ENCODE measurements at places on chromosomes 13 and 19. TPM values are rescaled to one million over a fixed set of nuclear protein-coding genes. Genes with fewer than 3 reads are reported as not detected.

Gene ZNF569
- 5.4 TPM for total RNA-seq

DNA sequence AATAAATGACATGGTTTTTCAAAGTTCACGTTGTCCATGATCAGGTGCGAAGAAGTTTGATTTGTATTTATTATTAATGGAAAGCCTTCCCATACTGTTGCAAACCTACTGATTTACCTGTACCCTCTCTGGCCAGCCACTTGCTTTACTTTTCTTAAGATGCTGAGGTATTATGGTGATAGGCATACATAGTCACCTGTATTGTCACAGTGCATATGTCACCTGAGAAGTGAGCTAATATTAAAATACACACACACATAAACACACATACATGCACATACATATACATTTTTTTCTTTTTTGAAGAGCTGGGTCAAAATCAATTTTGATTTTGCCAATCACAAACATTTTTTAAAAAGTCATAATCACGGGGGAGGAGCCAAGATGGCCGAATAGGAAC, 72.1 kb downstream of the RNASEH2B start:
- DNase-seq, result no peak

- peak; percentile 66 for DNase-seq
Measured at GRCh38 chr19:18432275-18433014, 5.5 kb downstream of the ISYNA1 start.

- no peak for DNase-seq
Measured at GRCh38 chr13:91362908-91363307, 15.4 kb downstream of the MIR17HG start.

Gene ZNF175
- total RNA-seq, result 5.4 TPM

DNA sequence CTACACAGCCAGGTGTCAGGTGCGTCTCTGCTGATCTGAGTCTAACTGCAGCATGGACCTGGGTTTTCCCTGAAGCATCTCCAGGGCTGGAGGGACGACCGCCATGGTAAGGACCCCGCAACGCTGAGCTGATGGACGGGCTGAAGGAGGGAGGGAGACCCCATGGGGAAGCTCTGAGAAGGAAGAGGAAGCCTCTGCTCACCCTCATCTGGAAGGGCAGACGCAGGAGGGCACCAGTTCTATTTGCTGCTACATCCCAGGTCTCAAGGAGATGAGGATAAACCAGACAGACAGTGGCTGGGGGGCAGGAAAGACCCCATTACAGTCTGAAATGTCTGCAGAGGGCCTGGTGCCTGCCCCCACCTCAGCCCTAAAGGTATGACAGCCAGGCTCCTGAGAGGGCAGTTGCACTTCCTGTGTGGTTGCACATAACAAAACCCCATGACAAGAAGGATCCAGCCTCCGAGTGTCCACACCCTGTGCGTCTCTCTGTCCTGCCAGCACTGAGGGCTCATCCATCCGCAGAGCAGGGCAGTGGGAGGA, at the start of gene LILRA2:
Gene LILRA2, plus strand, starts transcription at position 461 of the 543 bp plus-strand sequence. CDS start 89 bp downstream, outside the sequence.
- no peak for DNase-seq

Gene GJB6
- not detected for total RNA-seq
